CD4-positive, alpha-beta memory T cell (primary cell): ENCODE measurements at places on chromosomes 11 and 22. TPM values are rescaled to one million over a fixed set of nuclear protein-coding genes. Genes with fewer than 3 reads are reported as not detected.

The LRRC51 gene
- total RNA-seq, result 4.2 TPM

The CXCR5 gene
- total RNA-seq, result 21.5 TPM

The APOBEC3B gene
- total RNA-seq, result 0.64 TPM

The LAYN gene
- not detected for total RNA-seq

The VPS51 gene
- total RNA-seq, result 226 TPM

DNA sequence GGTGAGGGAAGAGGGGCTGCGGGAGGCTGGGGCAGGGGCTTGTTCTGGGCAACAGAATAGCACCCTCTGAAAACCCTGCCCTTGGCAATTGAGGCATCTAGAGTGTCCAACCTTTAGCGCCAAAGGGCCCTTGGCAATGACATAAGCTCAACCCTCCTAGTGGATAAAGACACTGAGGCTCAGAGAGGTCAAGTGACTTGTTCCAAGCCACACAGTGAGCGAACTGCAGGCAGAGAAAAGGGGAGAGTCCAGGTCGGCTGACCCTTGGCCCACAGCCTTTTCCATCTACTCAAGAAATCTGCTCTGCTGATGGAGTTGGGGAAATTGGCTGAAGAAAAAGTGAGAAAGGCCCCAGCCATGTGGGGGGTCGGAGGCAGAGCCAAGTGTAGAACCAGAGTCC lies 2.9 kb downstream of the SEC14L2 start:
- H3K36me3 ChIP-seq, result no peaks in the 10 kb centered on the region
- no peak overlapping the region for H3K4me3 ChIP-seq
- H3K4me1 ChIP-seq, result peaks cover 27% of the 10 kb centered on the region
- no peaks in the 10 kb centered on the region for H3K27me3 ChIP-seq
- DNase-seq, result no peak

- no peaks in the 10 kb centered on the region for H3K36me3 ChIP-seq
- H3K27ac ChIP-seq, result no peak overlapping the region
- H3K4me1 ChIP-seq, result peaks cover 14% of the 10 kb centered on the region
- no peak overlapping the region for H3K4me3 ChIP-seq
Measured at GRCh38 chr11:118933486-118933885, 7.8 kb upstream of the BCL9L start.

GRCh38 chr22:44683237-44683636 lies 18.8 kb upstream of the PRR5 start:
- no peaks in the 10 kb centered on the region for H3K27me3 ChIP-seq
- peaks cover 56% of the 10 kb centered on the region for H3K4me1 ChIP-seq
- H3K36me3 ChIP-seq, result no peaks in the 10 kb centered on the region
- H3K4me3 ChIP-seq, result no peak overlapping the region
- H3K27ac ChIP-seq, result no peak overlapping the region
- DNase-seq, result no peak

DNA sequence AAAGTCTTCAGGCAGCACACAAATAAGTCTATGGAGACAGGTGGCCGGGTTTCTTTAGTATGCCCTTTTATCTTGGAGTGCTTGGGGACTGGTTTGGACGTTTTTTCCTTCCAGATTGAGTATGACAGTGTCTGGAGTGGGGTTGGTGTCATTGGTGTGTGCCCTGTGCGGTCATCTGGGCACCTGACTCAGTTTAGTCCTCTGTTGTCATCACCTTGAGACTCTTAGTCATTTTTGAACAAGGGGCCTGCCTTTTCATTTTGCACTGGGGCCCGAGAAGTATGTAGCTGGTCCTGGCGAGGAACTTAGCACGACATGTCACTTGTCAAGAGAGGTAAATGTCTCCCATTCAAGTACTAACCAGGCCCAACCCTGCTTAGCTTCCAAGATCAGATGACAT lies 27.2 kb upstream of the MYO18B start:
- no peaks in the 10 kb centered on the region for H3K27me3 ChIP-seq
- no peak for DNase-seq
- no peak overlapping the region for H3K4me3 ChIP-seq
- H3K36me3 ChIP-seq, result no peaks in the 10 kb centered on the region

GRCh38 chr11:12185106-12185690 lies 74.8 kb downstream of the MICAL2 start:
- DNase-seq, result no peak
- no peaks in the 10 kb centered on the region for H3K27me3 ChIP-seq
- no peaks in the 10 kb centered on the region for H3K36me3 ChIP-seq
- H3K27ac ChIP-seq, result no peak overlapping the region

DNA sequence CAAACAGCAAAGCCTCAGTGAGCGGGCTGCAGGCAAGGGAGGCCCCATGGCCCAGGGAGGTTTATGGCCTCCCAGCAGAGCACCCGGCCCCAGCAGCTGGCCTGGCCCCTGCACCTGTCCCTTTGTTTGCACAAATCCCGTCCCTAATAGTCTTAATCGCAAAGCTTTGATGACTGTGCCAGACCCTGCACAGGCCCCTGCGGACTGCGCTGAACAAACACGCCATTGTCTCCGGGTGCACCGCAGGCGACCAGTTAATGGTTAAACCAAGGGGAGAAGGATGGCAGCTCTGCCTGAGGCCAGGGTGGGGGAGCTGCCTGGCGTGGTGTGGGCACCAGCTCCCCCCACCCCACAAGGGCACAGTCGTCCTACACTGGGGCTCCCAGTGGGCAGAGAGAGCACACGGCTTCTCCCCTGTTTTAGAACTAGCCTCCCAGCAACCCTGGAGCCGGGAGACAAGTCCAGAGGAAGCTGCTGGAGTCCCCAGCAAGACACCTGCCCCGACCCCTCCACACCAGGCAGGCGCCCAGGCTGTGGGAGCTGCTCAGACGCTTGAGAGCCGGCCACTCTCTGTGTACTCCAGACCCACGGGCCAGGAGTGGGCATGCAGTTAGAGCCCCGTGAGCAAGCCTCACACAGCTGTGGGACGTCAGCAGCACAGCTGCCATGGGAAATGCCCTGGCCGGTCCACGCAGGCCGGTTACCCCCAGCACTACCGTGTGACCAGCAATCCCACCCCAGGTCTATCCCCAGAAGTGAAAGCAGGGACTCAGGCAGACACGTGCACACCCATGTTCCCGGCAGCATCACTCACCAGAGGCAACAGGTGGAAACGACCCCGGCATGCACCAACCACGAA lies 39.7 kb upstream of the TH start:
- no peak overlapping the region for H3K27ac ChIP-seq
- no peaks in the 10 kb centered on the region for H3K27me3 ChIP-seq
- no peak overlapping the region for H3K4me3 ChIP-seq
- DNase-seq, result peak; percentile 25
- no peaks in the 10 kb centered on the region for H3K36me3 ChIP-seq

DNA sequence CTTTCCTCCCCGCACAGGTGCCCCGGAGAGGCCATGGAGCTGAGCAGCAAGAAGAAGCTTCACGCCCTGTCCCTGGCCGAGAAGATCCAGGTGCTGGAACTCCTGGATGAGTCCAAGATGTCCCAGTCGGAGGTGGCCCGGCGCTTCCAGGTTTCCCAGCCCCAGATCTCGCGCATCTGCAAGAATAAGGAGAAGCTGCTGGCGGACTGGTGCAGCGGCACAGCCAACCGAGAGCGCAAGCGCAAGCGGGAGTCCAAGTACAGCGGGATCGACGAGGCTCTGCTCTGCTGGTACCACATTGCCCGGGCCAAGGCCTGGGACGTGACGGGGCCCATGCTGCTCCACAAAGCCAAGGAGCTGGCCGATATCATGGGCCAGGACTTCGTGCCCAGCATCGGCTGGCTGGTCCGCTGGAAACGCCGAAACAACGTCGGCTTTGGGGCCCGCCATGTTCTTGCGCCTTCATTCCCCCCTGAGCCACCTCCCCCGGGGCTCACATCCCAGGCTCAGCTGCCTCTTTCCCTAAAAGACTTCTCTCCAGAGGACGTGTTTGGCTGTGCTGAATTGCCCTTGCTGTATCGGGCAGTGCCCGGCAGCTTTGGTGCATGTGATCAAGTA lies 1.3 kb downstream of the TIGD3 start:
- no peak overlapping the region for H3K27ac ChIP-seq
- no peaks in the 10 kb centered on the region for H3K27me3 ChIP-seq
- no peak overlapping the region for H3K4me3 ChIP-seq
- H3K4me1 ChIP-seq, result peaks cover 7% of the 10 kb centered on the region
- DNase-seq, result no peak
- peaks cover 11% of the 10 kb centered on the region for H3K36me3 ChIP-seq

DNA sequence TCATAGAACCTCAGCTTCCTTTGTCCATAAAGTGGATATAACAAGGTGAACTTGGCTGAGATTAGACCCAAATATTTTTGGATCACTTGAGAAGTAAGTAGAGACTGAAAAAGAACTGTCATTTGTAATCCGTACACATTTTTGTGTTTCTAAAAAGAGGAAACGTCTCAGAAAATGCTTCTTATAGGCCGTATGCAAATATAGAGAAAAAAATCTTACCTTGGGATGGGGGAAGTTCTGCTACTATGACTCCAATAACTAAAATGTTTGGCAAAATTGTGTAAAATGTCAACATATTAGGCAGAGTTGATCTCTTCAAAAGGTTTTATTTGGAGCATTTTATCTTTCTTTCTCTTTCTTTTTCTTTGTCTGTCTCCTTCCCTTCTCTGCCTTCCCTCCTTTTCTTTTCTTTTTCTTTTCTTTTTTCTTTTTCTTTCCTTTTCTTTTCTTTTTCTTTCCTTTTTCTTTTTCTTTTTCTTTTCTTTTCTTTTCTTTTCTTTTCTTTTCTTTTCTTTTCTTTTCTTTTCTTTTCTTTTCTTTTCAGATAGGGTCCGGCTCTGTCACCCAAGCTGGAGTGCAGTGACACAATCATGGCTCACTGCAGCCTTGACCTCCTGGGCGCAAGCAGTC lies 48.2 kb downstream of the ADM start:
- H3K27ac ChIP-seq, result no peak overlapping the region
- H3K4me1 ChIP-seq, result no peaks in the 10 kb centered on the region
- H3K4me3 ChIP-seq, result no peak overlapping the region
- H3K36me3 ChIP-seq, result no peaks in the 10 kb centered on the region
- H3K27me3 ChIP-seq, result no peaks in the 10 kb centered on the region
